ENCODE measurements at places on chromosomes 1 and 21.

- DNase-seq = no peak
Observed at GRCh38 chr21:43343095-43343991, 83.6 kb downstream of the SIK1 start.

DNA sequence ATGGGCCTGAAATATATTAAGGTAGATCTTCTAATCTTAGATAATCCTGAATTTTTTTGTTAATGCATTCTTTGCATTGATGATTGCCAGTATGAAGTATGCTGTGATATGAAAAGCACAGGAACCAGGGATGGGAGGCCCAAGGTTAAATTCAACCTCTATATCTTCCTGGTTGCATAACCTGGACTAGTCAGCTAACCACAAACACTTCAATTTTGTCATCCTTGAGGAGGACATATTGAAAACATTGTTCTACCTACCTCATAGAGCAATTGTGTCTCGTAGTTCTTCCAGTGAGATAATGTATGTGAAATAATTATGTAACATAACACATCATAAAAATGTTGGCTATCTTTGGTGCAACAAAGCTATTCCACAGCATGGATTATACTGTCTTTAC is 25.6 kb downstream of the PDC start:
- no peak for DNase-seq

DNA sequence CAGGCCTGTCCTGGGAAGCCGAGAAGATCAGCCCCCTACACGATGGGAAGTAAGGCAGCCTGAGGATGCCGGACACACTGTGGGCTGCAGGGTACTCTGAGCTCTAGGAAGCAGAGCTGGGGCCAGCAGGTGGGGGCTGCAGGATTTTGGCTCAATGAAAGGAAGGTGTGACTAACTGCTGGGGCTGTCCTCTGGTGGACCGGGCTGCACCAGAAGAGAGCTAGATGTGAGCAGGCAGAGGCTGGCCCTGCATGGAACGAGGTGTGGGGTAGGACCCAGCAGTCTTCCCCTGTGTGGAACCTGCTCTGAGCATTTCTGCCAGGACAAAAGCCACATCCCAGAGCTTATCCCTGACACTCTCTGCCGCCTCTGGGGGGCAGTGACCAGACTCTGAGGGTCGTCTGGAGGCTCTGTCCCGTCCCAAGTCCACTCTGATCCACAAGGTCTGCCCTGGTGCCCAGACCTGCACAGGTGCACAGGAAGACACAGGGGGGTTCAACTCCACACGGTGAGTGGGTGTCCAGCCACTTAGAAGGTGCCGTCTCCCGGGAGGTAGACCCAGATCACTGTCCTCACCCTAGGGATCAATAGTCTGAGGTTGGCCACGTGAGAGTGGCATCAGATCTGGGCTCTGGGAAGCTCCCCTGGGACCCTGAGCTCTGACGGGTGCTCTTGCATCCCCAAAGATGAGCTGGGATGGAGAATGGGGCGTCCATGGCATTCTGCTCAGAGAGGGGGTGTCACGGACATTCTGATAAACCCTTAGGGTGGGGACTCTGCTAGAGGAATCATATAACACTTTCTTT is 187.6 kb upstream of the VAMP3 start:
- no peak for DNase-seq

DNA sequence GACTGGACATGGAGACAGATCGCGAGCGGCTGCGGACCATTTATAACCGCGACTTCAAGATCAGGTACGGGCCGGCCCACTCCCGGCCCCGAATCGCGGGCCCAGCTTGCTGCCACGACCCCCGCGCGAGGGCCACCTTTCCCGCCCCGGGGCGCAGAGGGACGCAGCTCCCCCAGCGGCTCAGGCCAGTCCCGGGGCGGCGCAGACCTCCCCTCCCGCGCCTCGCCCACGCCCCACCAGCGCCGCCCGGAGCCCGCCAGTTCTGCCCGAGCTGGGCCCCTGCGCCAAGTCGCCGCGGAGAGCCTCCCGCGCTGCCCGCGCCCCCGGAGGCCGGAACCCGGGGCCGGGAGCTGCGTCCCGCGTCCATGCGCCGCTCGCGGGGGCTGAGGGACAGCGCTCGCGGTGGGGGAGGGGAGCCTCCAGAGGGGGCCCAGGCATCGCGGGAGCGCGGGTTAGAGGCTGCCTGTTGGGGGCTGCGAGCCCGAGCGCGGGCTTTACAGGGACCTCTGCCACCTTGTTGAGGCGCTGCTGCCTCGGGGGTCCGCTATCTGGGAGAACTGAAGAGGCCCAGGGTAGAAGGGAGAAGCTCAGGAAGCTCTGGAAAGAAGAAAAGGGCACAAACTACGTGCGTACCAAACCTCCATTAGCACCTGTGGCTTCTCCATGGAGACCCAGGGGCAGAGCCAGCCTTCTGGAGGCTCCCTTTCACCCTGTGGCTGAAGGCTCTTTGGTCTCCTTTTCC is 698 bp downstream of the MOV10 start:
- peak; percentile 13 for DNase-seq

- DNase-seq = no peak
Observed at GRCh38 chr21:29520171-29520570, 221.4 kb downstream of the BACH1 start.

GRCh38 chr1:1573843-1574720 is 581 bp downstream of the SSU72 start:
- no peak for DNase-seq

DNA sequence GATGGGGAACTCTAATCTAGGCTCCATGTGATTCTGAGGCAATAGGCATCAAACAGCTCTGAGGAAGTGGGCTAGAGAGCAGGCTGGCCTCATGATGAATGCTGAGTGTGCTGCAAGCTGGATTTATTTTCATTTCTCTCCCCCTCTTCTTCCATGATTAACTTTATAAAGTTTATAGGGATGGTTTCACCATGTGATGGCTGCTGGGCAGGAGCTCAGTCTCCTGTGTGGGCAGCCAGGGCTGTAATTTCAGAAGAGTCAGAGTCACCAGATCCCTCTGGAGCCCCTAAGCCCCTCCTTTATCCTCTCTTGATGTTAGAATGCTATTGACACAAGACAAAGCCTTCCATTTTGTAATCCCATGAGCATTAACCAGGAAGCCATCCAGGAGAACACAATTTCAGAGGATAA is 143.6 kb downstream of the CNIH3 start:
- no peak for DNase-seq

- no peak for DNase-seq
Observed at GRCh38 chr1:81703756-81704463, 96.8 kb upstream of the ADGRL2 start.

GRCh38 chr1:6859415-6860343 is 74.4 kb downstream of the CAMTA1 start:
- no peak for DNase-seq

GRCh38 chr1:197272791-197273190 is 4.7 kb downstream of the CRB1 start:
- no peak for DNase-seq

DNA sequence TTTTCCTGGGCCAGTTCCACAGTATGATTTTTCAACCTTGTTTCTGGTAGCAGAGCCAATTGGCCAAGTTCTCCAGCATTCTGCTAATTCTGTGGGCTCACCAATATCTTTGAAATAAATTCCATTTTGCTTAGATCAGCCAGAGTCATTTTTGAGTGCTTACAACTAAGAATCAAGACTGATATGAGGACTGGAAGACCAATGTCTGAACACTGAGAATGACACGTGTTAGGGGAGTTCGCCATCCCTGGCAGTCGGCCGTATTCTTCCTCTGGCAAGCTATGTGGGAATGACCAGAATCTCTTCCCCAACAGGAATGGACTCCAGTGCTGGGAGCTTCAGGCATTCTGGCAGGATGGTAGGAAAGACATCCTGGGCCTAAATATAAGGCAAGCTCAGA is 4.9 kb upstream of the TENT5C start:
- no peak for DNase-seq

DNA sequence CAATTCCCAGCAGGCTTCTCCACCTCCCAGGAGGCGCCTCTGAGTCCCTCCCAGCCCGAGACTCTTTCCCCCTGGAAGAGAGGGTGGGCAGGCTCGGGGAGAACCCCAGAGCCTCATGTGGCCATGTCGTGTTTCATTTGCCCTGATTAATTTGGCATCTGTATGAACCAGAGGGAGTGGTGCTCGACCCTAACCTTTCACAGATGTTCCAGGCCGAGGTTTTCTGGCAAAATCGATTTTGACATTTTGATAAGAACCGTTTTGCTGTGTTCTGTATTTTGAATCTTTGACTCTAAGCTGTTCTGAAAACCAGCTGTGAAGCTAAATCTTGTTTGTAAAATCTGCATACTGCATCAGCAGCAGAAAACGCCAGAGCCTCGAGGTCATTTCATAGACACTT is 367.4 kb downstream of the CAMTA1 start:
- no peak for DNase-seq

DNA sequence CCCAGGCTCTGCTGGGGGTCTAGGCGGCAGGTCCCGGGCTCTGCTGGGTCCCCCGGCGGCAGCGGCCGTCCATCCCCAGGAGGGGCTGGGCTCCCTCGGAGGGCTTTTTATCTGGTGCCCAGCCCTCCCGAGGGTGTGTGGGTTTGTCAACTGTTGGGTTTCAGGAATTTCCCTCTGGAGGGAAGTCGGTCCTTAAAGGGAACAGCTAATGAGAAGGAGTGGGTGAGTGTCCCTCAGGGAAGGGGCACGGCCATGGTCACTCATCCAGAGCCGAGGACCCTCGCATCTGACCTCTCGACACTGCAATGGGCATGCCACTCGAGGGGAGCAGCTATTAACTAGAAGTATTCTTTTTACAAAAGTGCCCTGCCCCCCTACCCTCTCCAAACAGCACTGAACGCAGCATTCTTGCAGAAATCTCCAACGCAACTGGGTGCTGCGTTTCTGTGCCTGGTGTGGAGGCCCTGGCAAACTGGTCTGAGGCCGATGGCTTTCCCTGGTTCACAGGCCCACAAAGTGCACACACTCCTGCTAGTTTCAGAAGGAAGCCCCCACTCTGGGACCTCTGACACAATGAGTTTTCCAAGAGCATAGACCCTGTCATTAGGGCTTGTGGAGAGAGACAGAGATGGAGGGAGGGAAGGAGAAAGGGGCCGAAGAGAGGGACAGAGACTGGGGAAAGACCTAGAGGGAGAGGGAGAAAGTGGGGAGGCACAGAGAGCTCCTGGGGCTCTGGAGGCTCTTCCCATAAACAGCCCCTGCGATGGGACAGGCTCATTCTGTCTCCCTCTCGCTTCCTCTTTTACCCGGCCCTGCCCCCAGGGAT is 1.0 kb upstream of the TSPEAR start:
- DNase-seq = no peak

- no peak for DNase-seq
Observed at GRCh38 chr21:33015756-33016155, 10.0 kb upstream of the OLIG2 start.

DNA sequence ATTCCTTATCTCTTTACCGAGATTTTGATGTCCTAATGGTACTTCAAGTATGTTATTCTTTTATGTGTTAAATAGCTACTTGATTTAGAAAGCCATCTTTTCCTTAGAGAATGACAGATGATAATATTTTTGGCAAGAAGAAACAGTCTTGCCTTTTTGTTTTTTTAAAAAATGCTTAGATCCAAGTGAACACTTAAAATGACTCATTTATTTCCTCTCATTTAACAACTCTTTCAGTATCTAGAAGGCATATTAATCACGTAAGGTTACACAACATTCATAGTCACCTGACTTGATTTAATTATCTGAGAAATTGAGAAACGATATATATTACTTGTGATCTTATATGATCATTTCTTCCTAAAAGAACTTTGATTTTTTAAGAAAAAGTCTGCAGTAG is 52.4 kb downstream of the SUCO start:
- no peak for DNase-seq

- DNase-seq = no peak
Observed at GRCh38 chr1:74731399-74732052, 1.3 kb downstream of the CRYZ start.

DNA sequence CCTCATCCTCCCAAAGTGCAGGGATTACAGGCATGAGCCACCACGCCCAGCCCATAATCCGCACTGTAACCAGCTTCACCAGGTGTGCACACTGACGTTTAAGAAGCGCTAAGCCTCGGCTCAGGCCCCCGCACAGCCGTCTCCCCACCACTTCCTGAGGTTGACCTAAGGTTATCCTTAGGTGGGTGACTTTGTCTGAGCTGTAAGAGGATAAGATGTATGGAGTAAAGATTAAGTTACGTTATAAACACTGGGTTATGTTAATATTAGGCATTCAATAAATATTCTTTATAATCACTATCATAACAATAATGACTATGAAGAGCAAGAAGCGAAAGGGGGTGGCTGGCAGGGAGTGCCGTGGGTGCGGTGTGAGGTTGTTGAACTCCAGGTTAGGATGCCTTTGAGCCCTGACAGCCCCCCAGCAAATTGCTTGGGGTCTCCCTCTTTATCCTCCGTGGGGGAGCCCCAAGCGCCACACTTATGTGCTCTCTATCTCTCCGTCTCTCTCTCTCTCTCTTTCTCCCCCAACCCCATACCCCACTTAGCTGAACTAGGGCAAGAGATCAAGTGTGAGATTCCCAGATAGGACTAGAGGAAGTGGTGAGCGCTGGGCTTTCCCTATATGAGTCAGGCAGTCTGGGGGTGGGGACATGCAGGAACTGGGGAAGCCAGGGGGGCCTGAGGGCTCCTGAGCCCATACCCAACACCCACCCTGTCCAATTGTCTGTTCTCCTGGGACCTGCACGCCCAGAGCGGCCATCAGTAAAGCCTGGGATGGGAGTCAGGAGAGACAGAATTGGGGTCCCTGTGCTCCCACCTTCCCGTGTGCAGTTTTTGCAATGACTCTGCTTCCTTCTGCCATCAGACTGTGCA is 7.6 kb downstream of the EFHD2 start:
- no peak for DNase-seq

- no peak for DNase-seq
Observed at GRCh38 chr1:75492011-75492410, 118.9 kb downstream of the SLC44A5 start.

- DNase-seq = no peak
Observed at GRCh38 chr1:42971841-42972291, 13.2 kb upstream of the SLC2A1 start.

DNA sequence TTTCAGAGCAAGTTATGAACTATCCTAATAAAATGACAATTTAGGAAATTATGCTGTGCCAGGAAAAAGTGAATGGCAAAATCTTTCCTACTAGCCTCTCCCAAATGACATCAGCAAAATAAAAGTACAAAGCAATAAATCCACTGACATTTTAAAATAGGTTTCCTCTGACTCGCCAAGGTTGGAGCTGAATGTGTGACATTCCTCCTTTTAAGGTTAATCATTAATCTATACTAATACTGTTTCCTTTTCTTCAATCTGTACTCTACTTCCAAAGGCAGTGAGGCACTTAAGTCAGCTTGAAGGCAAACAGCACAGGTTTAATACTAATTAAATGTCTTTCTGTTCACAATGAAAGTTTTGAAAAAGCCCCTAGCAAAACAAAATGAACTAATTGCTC is 15.7 kb downstream of the RNF19B start:
- no peak for DNase-seq
